ENCODE measurements at places on chromosomes 11 and 22. TPM values are rescaled to one million over a fixed set of nuclear protein-coding genes. Genes with fewer than 3 reads are reported as not detected.

POU2AF1 gene
- not detected for total RNA-seq

OR51B2 gene
- 4.4 TPM for total RNA-seq

DNA sequence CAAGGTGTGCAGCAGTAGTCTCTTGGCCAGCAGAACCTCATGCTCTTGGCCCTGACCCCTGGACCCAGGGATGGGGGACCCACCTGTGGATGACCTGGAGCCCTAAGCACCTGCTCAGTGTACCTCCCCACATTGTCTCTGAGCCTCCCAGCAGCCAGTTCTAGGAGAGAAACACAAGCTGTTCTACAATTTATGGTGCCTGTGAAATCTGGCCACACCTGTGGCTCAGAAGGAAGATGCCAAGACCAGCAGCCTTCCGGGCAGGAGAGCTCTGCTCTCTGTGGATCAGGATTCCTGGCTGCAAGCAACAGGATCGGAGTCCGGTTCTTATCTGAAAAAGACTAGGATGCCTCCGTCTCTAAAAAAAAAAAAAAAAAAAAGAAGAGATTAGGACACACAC lies 103.6 kb upstream of the ANO1 start:
- no peak for DNase-seq

ASPHD2 gene
- 8.7 TPM for total RNA-seq

PPP6R2 gene
- 40.0 TPM for total RNA-seq

DNA sequence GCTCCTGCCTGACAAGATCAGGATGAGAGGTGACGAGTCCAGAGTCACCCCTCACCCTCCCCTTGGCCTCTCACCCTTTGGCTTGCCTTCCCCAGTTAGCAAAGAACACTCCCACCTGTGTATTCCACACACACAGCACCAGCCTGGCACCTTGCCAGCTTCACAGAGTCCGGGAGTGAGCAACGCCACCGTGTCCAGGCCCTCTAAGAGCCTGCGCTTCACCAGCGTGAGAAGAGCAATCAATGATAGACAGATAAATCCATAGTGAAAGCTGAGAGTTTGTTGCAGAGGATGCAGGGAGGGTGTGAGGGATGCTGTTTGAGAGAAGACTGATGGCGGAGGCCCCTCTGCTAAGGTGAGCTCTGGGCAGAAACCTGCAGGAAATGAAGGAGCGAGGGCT lies 404.5 kb downstream of the LARGE1 start:
- DNase-seq, result no peak

DNA sequence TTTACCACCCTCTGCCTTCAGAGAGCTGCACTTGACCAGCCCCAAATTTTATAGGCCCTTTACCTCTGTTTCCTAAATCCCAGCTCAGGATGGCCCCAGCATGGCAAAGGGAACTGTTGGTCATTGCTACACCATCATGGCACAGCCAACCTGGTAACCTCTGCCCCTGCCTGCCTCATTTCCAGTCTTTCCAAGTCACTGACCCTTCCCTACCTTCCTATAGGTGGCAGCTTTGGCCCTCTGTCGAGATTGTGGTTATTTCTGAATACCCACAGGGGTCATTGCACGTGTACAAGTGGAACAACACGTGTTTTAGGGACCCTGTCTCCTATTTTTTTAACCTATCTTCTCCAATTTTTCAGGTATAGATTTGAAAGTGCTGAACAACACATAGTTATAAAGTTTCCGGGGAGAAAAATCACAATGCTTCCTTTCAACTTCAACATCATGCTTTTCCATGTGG lies 2.8 kb downstream of the GALNT18 start:
- no peak for DNase-seq

SCUBE2 gene
- total RNA-seq, result 0.71 TPM

CD6 gene
- not detected for total RNA-seq

DNA sequence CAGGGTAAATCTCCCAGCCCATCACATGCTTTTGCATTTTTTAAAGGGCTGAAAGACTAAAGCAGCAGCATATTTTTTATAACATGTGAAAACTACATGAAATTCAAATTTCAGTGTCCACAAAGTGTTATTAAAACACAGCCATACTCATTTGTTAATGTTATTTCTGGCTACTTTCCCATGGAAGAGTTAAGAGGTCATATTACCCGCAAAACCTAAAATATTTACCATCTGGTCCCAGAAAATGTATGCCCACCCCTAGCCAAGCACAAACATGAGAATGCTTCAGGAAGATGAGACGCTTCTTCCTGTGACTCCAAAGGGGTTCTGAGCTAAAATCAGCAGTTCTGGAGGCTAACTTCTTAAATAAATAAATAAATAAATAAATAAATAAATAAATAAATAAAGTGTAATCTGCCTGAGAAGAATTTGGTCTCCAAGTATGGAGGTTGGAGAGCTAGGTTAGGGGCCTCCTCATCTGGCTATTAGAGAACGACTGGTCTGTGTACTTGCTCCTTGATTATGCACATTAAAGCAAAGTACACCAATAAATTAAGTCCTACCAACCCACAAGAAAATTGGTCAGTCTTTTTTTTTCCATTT lies 9.7 kb downstream of the IMMP1L start:
- DNase-seq, result no peak

GRCh38 chr11:121767433-121767832 lies 314.7 kb upstream of the SORL1-AS1 start:
- no peak for DNase-seq

- DNase-seq, result no peak
These were observed 387.5 kb upstream of the NARS2 start for GRCh38 chr11:78961937-78962701.

DNA sequence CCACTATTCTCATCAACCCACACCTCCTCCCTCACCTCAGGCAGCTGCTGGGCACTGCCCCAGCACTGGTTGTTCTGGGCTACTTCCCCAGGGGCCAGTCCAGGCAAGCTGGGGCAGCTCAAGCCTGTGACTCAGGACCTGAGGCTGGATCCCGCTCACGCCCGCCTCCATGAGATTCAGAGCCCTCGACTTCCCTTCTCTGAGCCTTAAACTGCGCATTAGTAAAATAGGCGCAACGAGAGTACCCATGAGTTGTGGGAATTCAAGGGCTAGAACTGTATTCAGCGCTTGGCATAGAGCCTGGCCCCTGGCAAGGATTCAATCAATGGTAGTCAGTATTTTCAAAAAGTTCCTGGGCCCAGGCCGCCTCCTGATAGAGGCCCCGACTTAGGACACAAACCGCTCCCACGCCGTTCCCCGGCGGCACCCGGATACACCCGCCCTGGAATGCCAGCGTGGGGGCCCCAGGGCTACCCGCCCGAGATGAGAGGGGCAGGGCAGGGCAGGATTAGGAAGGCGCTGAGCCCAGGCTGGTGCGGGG lies 723 bp upstream of the CD82 start:
- peak; percentile 79 for DNase-seq

TPBGL gene
- 0.33 TPM for total RNA-seq

DNA sequence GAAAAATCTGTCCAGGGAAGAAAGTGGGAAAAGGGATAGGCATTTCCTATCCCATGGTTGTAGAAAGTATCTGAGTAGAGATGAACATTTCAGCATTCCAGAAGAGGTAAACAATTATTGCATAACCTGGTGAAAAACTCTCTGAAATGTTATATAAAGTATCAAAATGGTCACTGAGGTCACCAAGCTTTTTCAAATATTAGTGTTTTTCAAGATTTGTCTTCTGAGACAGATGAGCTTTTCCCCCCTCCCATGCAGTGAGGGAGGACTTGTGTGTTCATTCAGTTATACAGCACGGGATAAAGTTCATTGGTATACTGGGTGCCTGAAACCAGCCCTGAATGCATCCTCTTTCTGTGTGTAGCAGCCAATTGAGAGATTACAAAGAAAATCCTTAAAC lies 1.9 kb upstream of the DEPDC7 start:
- no peak for DNase-seq

- DNase-seq, result no peak
These were observed 445.6 kb downstream of the NTM start for GRCh38 chr11:131816051-131816450.

DNA sequence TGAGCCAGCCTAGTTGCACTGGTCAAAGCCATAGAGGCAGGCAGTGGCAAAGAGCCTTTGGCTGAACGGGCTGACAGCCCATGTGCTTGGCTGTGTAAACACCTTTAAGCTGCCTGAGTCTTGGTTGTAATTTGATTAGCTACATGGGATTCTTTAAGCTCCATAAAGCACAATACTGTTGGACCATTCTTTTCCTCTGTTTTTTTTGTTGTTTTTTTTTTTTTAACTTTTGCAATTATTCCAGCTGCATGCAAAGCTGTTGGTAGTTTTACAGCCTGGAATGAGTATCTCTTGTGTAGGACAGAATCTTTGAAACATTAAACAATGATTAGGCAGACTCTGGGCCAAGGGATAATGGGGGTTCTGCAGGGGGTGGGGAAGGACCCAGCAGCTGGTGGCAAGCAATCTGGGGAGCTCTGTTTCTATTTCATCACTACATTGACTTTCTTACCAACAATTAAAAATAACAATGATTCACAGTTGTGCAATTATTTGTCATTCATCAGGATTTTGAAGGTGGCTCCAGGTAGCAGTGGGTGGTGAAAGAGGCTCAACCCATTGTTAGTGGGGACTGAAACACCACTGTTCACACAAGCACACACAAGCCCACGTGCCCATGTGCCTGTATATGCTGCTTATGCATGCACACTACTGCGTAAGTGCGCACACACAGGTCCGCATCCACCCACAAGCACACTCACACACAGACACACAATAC lies 69.5 kb upstream of the CSNK2A3 start:
- DNase-seq, result no peak

- DNase-seq, result no peak
These were observed 2.0 kb downstream of the FBLN1 start for GRCh38 chr22:45504373-45505341.

DNA sequence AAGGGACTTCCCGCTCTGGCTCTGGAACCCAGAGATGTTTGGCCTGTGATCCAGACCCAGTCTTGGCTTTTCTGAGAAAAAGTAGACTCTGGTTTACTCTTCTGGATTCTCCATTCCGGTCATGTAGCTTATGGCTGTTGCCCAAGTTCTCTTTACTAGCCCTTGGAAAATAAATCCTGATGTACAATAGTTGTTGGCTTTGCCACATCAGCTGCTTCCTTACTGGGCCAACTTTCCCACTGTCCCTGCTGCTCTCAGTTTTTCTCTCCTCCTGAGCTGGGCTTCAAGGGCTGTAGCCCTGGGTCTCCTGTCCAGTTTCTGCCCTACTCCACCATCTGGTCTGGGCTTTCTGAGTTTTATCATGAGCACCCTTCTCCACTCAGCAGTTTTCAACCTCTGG lies 12.5 kb downstream of the PATZ1 start:
- DNase-seq, result no peak

- no peak for DNase-seq
These were observed 1.5 kb downstream of the ACY3 start for GRCh38 chr11:67648796-67649613.

GRCh38 chr22:27247701-27248434 lies 553.7 kb downstream of the MN1 start:
- DNase-seq, result peak; percentile 20

GRCh38 chr11:60930394-60930793 lies 6.1 kb downstream of the TMEM132A start:
- DNase-seq, result no peak

GRCh38 chr11:65900899-65901180 lies 652 bp upstream of the FOSL1 start:
- DNase-seq, result no peak

DNA sequence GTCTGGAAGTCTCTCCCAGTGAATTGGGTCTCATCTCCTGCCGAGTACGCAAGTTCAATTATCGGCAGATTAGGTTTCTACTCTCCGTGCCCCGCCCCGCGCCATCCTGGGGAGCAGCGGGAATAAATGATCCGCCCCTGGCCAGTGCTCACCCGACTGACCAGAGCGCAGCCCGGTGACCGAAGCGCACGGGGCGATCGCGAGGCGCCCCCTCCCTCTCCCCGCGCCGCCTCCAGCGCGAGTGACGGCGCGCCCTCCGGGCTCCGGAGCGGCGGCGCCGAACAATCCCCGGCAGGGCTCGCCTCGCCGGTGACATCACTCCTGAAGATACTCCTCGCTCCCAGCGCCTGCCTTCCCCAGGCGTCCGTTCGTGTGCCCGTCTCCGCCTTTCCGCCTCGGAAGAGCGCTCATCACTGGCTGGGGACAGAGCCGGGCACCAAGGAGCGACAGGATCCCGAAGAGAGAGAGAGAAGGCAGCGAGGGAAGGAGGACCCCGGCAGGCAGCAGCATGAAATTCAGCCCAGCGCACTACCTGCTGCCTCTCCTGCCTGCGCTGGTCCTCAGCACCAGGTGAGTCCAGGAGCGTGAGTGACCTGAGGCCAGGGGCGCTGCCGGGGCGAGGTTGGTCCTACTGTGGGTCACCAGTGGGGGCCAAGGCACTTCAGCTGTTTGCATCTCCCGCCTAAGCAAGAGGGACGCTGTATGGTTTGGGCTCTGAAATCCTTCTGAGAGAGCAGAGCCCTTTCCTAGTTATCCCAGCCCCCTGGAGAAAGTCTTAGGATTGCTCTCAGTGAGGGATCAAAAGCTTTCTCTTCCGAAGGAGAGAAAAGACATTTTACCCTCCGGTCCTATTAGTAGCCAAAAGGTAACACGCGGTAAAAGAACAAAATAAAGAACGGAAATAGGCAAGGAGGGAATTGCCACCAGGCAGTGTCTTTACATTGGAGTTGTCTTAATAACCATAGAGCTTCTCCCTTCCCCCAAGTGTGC lies at the start of gene LUZP2:
Gene LUZP2, plus strand, starts transcription at position 318 of the 990 bp plus-strand sequence.
- peak; percentile 41 for DNase-seq

PCNX3 gene
- total RNA-seq, result 41.8 TPM

GRCh38 chr22:46641811-46642266 lies 21.7 kb downstream of the GRAMD4 start:
- DNase-seq, result no peak

DNA sequence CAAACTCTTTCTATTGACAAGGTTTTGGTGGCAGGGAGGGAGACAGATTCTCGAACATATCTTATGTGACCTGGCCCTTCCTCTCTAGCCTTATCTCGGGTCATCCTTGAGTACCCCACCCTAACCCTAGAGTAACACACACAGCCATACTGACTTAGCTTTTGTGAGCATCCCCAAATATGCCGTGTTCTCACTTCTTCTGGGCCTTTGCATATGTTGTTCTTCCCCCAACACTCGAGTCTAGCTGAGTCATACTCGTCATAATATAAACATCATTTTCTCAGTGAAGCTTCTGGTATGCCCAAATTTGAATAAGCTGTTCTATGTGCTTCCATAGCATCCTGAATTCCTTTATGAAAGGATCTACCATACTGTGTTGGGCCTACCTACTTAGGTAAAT lies 8.0 kb downstream of the TTC17 start:
- DNase-seq, result peak; percentile 39

GRCh38 chr11:122779047-122779629 lies 59.2 kb upstream of the CRTAM start:
- DNase-seq, result no peak

GRCh38 chr11:17046690-17047089 lies 30.8 kb downstream of the RPS13 start:
- DNase-seq, result no peak

EFEMP2 gene
- 27.9 TPM for total RNA-seq

TP53AIP1 gene
- total RNA-seq, result not detected

HEPACAM gene
- not detected for total RNA-seq
